Stimulated activated CD4-positive, alpha-beta T cell treated with anti-CD3 and anti-CD28 coated beads, TNF-alpha, amount 100 ng/mL, for 4 hours (primary cell): ENCODE measurements at places on chromosomes 4 and X.

- no peak for DNase-seq
These were observed 13.7 kb downstream of the APELA start for GRCh38 chr4:164890691-164891090.

GRCh38 chr4:8333726-8334460 lies 64.3 kb downstream of the HTRA3 start:
- DNase-seq: no peak

- DNase-seq: no peak
These were observed 110.3 kb downstream of the AREG start for GRCh38 chr4:74555231-74555630.

GRCh38 chrX:12390301-12390700 lies 252.0 kb downstream of the FRMPD4 start:
- no peak for DNase-seq

GRCh38 chrX:129099207-129099606 lies 424.1 kb downstream of the SMARCA1 start:
- no peak for DNase-seq

GRCh38 chr4:3702561-3703221 lies 63.5 kb upstream of the ADRA2C start:
- no peak for DNase-seq

- DNase-seq: no peak
These were observed 232.3 kb downstream of the PABPC4L start for GRCh38 chr4:133969202-133969848.

DNA sequence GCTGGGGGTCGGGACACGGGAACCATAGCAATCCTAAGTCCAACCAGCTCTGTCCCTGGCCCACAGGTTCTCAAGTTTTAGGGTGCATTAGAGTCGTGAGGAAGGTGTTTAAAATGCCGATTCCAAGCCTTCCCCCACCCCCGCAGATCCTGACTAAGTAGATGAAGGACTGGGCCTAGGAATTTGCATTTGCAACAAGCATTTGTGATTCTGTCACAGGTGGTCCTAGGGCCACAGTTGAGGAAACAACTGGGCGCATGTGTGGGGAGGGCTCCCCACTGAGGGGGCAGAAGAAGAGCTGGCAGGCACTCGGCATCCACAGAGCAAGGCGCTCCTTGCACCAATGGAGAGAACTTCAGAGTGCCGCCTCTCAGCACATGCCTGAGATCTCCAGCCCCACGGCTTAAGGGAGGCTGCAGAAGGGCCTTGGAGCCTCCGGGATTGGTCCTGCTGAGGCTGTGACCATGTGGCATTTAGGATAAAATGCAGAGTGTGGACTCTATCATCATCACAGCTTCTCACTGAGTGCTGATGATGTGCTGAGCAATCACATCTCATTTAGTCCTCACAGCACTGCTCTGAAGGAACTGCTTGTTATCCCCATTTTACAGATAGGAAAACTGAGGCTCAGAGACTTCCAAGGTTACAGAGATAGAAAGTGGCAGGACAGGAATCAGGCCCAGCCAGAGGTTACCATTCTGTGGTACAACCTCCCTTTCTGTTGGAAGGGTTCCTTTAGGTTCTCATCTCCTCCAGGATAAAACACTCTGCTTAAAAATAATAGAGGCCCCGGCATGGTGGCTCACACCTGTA lies 16.7 kb downstream of the SEL1L3 start:
- DNase-seq: no peak

DNA sequence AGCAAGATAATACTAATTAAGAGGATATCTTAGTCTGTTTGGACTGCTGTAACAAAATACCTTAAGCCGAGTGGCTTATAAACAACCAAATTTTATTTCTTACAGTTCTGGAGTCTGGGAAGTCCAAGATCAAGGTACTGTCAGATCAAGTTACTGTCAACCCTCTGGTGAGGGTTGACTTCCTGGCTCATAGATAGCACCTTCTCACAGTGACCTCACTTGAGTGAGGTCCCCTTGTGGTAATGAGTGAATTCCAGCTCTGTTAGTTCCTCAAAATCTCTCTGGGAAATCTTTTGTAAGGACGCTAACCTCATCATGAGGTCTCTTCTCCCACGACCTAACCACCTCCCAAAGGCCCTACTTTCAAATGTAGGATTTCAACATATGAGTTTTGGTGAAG lies 36.9 kb upstream of the ADGRA3 start:
- no peak for DNase-seq

DNA sequence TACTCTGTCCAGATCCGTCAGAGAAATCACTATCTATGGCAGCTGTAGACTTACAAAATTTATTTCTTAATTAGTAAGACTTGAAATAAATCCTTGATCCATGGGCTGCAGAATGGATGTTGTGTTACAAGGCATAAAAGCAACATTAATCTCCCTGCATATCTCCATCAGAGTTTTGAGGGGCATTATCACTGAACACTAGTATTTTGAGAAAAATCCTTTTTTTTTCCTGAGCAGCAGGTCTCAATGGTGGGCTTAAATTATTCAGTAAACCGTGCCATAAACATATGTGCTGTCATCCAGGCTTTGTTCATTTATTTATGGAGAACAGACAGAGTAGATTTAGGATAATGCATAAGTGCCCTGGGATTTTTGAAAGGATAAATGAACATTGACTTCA lies 457.9 kb upstream of the CTSO start:
- DNase-seq: no peak

DNA sequence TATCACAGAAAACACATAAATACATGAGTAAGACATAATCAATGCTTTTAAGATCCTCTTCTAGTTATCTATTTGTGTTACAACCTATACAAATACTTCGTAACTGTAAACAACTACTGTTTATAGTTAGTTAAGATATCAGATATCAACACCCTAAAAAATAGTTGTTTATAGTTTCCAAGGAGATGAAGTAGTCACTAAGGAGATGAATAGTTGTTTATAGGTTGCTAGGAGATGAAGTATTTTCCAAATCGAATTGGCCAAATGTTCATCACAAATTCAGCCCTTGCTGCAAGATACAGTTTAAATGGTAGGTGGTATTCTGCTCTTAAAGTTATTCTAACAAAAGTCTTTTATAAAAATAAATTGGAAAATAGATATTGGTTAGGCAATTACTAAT lies 618.2 kb upstream of the PCDH10 start:
- DNase-seq: no peak

DNA sequence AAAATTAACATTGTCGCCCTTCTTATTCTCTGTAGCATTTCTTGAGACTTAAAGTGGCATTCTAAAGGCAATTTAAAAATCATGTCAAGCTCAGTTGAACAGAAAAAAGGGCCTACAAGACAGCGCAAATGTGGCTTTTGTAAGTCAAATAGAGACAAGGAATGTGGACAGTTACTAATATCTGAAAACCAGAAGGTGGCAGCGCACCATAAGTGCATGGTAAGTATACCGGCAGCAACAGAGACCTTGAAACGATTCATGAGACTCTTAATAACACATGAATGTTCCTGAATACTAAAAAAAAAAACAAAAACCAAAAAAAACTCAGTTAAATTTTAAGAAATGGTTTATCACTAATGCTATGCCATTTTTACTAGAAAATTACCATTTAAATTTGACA lies 82.4 kb upstream of the HPRT1 start:
- no peak for DNase-seq

DNA sequence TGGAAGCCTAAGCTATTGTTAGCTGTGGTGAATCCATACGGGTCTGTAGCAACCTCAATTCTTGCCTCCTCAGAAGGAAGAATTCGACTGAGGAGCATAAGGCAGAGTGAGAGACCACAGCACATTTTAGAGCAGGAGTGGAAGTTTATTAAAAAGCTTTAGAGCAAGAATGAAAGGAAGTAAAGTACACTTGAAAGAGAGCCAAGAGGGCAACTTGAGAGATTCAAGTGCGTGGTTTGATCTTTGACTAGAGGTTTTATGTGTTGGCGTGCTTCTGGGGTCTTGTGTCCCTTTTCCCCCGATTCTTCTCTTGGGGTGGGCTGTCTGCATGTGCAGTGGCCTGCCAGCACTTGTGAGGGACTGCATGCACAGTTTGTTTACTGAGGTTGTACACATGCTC lies 880.6 kb upstream of the INTU start:
- no peak for DNase-seq

DNA sequence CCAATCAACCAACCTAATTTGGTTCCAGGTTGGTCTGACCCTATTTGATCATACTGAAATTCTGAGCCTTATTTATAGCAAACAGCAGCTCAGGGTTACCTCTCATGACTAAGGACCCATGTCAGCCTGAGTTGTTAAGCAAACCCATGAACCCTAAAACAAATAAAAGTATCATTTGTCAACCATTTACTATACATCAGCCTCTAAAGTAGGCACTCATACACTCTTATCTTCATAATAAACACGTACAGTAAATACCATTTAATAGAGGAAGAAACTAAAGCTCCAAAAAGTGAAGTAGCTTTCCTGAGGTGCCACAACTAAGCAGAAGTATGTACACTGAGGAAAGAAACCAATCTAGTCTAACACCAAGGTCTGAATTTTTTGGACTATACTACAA lies 25.2 kb downstream of the MANBA start:
- no peak for DNase-seq

GRCh38 chrX:19389227-19389845 lies 45.6 kb downstream of the PDHA1 start:
- DNase-seq: no peak

DNA sequence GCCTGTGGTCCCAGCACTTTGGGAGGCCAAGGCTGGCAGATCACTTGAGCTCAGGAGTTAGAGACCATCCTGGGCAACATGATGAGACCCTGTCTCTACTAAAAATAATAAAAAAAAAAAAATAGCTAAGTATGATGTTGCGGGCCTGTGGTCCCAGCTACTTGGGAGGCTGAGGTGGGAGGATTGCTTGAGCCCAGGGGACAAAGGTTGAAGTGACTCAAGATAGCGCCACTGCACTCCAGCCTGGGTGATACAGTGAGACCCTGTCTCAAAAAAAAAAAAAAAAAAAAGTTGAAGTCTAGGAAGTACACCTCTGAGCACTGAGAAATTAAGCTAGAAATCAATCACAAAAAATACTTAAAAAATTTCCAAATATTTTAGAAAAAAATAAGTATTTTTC lies 86.5 kb downstream of the FRAS1 start:
- DNase-seq: no peak

GRCh38 chr4:128353791-128354190 lies 66.2 kb upstream of the PGRMC2 start:
- DNase-seq: no peak

DNA sequence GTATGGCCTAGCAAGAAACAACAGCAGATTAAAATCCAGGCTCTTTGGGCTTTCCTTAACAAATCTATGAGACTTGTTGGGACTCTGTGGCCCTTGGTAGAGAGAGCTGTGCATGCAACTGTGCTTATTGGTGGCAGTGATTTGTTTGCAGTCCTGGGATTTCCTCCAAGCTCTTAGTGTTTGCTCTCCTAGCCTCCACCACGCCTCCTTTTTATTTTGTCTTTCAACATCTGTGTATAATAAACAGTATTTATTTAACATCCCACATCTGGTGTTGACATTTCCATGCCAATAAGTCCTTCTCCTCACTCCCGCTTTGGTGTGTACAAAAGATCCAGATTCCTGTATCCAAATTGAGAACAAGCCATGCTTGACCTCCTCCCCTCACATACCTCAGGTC lies 3.1 kb downstream of the TNMD start:
- no peak for DNase-seq

DNA sequence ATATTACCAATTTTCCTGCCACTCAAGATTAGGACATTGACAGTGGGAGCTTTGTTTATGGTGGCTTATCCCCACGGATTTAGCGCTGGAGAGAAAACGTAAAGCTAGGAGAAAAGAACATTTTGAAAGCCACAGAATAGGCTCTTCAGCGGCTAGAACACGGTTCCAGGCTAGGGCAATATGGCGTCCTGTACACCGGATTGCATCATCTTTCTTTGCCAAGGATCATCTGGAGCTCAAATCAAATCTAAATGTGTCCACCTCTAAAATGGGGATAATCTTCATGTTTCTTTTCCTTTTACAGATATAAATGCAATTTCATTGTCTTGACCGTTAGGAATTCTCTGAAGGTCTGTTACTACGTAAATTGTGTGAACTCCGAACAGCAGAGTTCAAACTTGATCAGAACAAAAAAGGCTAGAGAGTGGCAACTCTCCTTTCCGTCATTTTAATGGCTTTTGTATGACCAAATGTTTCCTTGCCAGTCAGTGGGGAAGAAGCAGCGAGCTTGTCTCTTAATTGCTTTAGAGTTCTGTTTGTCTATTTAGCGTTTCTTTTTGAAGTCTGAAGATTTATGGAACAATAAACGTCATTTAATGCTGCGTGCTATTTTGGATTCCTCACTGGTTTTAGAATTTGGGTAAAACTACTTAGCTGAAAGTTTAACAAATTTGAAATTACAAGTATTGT lies 2.6 kb upstream of the WWC2 start:
- no peak for DNase-seq

- no peak for DNase-seq
These were observed 173.6 kb downstream of the HHIP start for GRCh38 chr4:144819591-144819990.

GRCh38 chrX:46485897-46486296 lies 59.3 kb downstream of the ZNF674 start:
- no peak for DNase-seq

DNA sequence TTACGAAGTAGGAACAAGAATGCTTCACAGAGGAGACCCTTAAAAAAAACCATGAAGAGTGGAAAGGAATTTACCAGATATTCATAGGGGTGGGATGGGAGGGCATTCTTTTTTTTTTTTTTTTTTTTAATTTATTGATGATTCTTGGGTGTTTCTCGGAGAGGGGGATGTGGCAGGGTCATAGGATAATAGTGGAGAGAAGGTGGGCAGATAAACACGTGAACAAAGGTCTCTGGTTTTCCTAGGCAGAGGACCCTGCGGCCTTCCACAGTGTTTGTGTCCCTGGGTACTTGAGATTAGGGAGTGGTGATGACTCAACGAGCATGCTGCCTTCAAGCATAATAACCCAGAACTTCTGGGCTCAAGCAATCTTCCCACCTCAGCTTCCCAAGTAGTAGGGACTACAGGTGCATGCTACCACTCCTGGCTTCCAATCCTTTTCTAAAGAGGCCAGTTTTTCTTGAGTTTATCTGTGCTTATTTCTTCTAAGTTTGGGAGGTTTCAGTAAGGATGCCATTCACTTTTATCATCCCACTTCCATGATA lies 65.9 kb upstream of the OGT start:
- no peak for DNase-seq

GRCh38 chr4:47668256-47668655 lies 169.6 kb downstream of the CORIN start:
- no peak for DNase-seq

GRCh38 chrX:109776432-109776831 lies 43.4 kb upstream of the ACSL4 start:
- no peak for DNase-seq

GRCh38 chrX:2145692-2146367 lies 354.9 kb downstream of the DHRSX start:
- no peak for DNase-seq

- no peak for DNase-seq
These were observed 85.7 kb upstream of the TENT5D start for GRCh38 chrX:80334583-80334982.

DNA sequence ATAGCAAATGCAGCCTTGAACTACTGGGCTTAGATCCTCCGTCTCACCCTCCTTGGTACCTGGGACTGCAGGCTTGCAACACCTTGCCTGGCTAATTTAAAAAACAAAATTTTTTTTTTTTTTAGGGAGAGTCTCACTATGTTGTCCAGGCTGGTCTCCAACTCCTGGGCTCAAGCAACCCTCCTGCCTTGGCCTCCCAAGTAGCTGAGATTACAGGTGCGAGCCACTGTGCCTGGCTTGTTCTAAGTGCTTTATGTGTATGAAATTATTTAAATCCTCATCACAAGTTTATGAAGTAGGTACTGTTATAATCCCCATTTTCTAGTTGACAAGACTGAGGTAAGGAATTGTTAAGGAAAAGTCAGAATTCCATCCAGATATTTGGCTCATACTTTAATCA lies 43.0 kb downstream of the CLCN3 start:
- DNase-seq: no peak
